ENCODE measurements at places on chromosomes 6 and 20.
A peak's percentile ranks its signal among the peaks of the same experiment; 100 is the strongest.

DNA sequence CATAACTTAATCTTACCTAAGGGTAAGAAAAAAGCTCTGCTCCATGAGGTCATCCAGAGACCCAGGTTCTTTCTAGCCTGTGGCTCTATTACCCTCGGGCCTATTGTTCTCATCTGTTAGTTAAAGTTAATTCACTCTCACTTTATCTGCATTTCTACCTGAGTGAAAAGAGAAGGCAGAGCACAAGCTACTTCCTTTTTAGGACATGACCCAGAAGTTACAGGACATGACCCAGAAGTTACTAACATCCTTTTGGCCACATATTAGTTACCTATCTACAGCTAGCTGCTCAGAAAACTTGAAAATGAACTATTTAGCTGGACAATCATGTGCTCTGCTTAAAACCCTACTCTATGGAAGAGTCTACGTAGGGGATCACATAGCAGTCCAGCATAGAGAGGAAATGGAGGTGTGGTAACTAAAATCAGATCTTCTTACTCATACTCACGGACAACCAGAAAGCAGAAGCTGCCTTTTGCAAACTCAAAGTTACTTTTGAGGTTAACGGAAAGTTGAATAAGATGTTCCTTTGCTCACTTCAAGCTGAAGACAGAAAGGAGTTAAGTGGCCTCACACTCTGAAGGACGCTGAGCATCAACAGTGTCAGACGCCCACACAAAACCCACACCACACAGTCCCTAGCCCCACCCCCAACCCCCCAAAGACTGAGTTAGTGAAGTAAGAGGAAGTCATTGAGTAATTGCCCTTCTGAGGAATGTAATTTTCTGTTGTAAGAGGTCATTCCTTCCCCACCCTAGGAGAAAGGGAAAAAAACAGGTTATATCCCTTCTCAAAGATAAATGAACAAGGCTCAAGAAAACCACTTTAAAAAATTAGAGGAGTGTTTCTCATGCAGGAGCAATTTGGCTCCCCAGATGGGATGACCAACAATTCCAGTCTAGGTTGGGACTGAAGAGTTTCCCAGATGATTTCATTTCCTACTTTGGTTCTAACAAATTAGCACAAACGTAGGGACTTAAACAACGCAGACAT lies 45.9 kb upstream of the TAB2 start:
- DNase-seq = peak; percentile 29

GRCh38 chr6:1669996-1670395 lies 60.3 kb downstream of the FOXC1 start:
- no peak for DNase-seq

- DNase-seq = no peak
Observed at GRCh38 chr6:167974640-167975344, 22.7 kb upstream of the KIF25 start.

- no peak for DNase-seq
Observed at GRCh38 chr20:1478566-1478965, 11.9 kb upstream of the NSFL1C start.

DNA sequence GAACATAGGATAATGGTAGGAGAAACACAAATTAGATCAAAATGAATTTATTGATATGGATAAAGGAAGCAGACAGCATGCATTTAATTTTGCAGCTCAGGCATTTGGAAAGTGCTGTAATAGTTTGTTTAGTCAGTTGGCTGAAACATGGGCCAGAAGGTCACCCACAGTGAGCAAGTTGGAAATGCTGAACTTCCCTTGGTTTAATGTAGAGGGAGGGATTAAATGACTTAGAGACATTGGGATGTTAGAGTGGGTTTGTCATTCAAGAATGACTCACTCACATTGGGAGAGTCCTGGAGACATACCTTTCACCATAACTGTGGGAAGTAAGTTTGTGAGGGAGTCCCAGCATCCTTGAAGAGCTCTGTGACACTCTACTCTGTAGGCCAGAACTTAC lies 231.5 kb upstream of the PLCB4 start:
- DNase-seq = no peak

GRCh38 chr20:41398408-41398807 lies 31.8 kb upstream of the EMILIN3 start:
- DNase-seq = no peak

- DNase-seq = no peak
Observed at GRCh38 chr6:1910621-1911407, 301.1 kb downstream of the FOXC1 start.

GRCh38 chr6:16857969-16858592 lies 96.8 kb upstream of the ATXN1 start:
- DNase-seq = no peak

GRCh38 chr20:35121186-35121585 lies 25.9 kb downstream of the EDEM2 start:
- DNase-seq = no peak

- DNase-seq = no peak
Observed at GRCh38 chr20:50138120-50138478, 15.4 kb downstream of the PEDS1 start.

DNA sequence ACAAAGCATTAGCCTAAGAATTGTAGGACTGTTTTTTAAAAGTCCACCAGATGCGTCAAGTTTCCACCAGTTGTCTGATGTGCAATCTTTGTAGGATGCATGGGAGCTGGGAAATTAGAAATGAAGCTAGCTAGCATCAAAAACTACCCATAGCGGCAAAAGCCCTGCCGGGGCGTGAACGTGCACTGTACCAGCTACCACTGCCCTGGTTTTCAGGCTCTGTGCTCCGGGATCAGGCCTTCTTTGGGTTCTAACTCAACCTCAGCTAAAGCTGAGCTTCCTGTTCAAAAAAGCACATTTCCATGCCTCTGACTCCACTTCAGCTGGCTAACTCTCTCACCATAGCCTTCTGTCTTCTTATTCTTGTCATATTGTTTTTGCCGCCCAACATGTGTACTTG lies 26.9 kb upstream of the FUCA2 start:
- DNase-seq = no peak

DNA sequence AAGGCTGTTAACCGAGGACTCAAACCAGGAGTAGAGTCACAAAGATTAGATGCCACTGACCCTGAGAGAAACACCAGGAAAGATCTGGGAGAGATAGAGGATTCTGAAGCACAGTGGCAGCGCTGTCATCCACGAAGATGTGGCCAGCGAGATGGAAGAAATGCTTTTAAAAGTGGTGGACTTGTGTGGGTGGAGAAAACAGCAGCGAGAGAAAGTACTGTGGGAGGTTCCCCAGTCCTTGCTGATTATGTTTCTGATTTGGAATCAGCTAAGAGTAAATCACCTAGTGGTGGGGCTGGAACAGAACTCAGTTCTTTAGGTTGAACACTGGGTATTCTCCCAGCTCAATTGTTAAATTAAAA lies 435 bp upstream of the ZNF322 start:
- no peak for DNase-seq

DNA sequence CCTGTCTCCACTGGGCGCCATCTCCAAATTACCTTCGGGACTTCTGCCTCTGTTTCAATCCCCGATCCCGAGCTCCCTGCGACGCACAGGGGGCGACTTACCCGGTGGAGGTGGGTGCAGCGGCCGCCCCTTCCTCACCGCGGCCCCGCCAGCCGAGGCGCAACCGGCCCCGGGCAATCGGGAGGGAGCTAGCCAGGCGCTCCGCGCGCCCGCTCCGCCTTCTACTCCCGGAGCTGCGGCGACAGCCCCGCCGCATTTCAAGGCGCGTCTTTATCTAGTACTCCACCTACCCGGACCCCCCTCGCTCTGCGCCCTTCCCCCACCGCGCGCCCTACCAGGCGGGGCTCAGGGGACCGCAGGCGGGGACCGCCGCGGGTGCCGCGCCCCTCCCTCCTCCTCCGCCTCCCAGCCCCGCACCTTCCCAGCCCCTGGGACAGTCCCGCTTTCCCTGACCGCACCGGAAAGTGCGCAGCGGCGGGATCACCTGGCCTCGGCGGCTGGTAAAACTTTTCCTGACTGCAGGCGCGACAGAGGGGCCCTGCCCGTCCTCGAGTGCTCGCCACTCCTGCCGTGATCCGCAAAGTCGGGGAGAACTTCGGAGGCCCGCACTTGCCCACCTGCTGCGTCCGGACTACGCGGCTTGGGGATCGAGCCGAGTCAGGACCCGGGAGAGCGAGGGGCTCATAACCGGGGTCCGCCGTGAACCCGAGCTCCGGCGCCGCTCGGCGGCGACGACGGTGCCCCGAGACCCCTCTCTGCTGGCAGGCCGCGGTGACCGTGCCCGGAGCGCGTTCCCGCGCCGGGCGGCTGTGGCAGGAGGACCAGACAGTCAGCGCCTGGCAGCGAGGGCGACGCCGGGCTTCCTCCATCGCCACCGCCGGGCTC lies 8.0 kb upstream of the NKX2-2 start:
- DNase-seq = no peak

GRCh38 chr6:53699462-53699861 lies 33.9 kb upstream of the KLHL31 start:
- DNase-seq = no peak

GRCh38 chr20:20095114-20095872 lies 43.0 kb downstream of the CFAP61 start:
- DNase-seq = no peak

DNA sequence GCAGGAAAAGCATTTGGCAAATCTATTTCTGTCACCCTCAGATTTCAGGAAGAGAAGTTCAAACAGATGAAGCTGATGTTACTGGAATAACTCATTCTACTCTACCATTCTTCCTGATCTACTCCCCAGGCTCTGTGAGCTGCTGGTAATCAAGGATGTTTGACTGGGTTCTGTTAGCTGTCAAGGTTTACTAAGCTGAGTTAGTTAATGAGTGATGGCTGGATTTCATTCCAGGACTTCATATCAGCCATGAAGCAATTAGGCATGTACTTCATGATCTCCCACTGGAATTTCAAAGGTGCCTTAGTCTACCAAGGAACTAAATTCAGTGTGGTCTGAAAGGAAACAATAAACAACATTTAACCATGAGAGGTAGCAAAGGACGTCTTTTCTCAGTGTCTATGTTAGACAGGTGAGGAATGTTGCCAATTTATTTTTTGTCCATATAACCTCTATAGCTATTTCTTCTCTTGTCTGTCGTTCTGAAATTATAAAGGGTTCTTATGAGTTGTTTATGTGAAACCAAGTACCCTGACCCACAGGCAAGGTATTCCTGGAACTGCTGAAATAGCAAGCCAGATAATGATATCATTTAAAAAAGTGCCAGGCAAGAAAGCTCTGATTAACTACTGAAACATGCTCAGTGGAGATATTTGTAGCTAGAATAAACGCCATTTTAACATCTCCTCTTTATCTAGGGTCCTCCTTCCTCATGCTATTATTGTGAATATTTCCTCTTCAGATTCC lies 112.9 kb downstream of the BACH2 start:
- DNase-seq = no peak

- DNase-seq = no peak
Observed at GRCh38 chr6:132443206-132443605, 41.9 kb upstream of the MOXD1 start.
